Metanephros (tissue), 2 donors: ENCODE measurements at places on chromosomes 11 and 22. TPM values are rescaled to one million over a fixed set of nuclear protein-coding genes. Genes with fewer than 3 reads are reported as not detected.

The LDHA gene
- total RNA-seq, result 285 TPM

The HBG1 gene
- 65.3 TPM for total RNA-seq

The PATE4 gene
- not detected for total RNA-seq

The SLN gene
- 441 TPM for total RNA-seq

The TSPAN18 gene
- 27.6 TPM for total RNA-seq

The TRIM49D1 gene
- not detected for total RNA-seq

The GLB1L2 gene
- total RNA-seq, result 9.2 TPM

The SCGB1D2 gene
- not detected for total RNA-seq

The LINC01488 gene
- total RNA-seq, result not detected

The OR6T1 gene
- not detected for total RNA-seq

The CASP1 gene
- 6.2 TPM for total RNA-seq

The NLRX1 gene
- 23.4 TPM for total RNA-seq

The TMA7B gene
- 0.12 TPM for total RNA-seq

The SHISA8 gene
- total RNA-seq, result 0.82 TPM

The CEND1 gene
- total RNA-seq, result 0.12 TPM

The PICALM gene
- 430 TPM for total RNA-seq

The ACR gene
- total RNA-seq, result 0.18 TPM

The SLC1A2 gene
- 0.88 TPM for total RNA-seq

The NRXN2 gene
- 33.2 TPM for total RNA-seq

The ADM2 gene
- 2.2 TPM for total RNA-seq

The TNNI2 gene
- total RNA-seq, result 526 TPM

The SMIM38 gene
- total RNA-seq, result 0.99 TPM

The SYT12 gene
- 0.18 TPM for total RNA-seq

The ASPHD2 gene
- 2.7 TPM for total RNA-seq

The OR4C11 gene
- not detected for total RNA-seq

The CRYAB gene
- total RNA-seq, result 54.8 TPM

The ASCC2 gene
- total RNA-seq, result 37.6 TPM

The ZNF214 gene
- total RNA-seq, result 7.0 TPM

The PIWIL4 gene
- 5.1 TPM for total RNA-seq

The FJX1 gene
- 16.4 TPM for total RNA-seq

The OR52N5 gene
- total RNA-seq, result not detected

The NRGN gene
- 4.1 TPM for total RNA-seq

The C11orf97 gene
- 0.53 TPM for total RNA-seq

The TBC1D10A gene
- 18.0 TPM for total RNA-seq

The NXPE2 gene
- total RNA-seq, result 0.70 TPM

The MPST gene
- 108 TPM for total RNA-seq

The P2RY6 gene
- total RNA-seq, result 1.5 TPM

The H19 gene
- total RNA-seq, result 6,968 TPM

The MYBPC3 gene
- 0.23 TPM for total RNA-seq

The OR8D1 gene
- total RNA-seq, result not detected
